ENCODE measurements at places on chromosomes 4 and X.

- DNase-seq, result no peak
Measured at GRCh38 chr4:41325901-41326300, 69.2 kb downstream of the UCHL1 start.

GRCh38 chrX:129939986-129940385 lies 34.0 kb downstream of the UTP14A start:
- no peak for DNase-seq

- DNase-seq, result no peak
Measured at GRCh38 chrX:17025621-17026302, 79.3 kb downstream of the REPS2 start.

- no peak for DNase-seq
Measured at GRCh38 chr4:32858971-32859370, 2138.8 kb downstream of the PCDH7 start.

DNA sequence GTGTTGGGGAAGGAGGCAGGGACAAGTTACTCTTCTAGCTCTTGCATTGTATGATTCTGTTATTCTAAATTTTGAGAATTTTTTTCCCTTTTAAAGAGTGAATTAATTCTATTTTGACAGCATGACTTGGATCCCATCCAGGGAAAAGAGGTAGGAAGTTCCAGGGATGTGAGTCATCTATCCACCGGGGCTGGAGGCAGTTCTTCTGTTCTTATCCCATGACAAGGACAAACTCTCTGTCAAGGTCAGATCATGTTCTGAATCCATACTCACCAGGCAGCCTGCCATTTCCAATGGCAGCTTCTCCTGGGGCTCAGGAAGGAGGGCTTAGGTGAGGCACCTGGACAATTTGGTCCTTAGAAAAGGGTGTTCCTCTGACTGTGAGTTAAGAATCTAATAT lies 132.0 kb upstream of the MED14 start:
- no peak for DNase-seq

DNA sequence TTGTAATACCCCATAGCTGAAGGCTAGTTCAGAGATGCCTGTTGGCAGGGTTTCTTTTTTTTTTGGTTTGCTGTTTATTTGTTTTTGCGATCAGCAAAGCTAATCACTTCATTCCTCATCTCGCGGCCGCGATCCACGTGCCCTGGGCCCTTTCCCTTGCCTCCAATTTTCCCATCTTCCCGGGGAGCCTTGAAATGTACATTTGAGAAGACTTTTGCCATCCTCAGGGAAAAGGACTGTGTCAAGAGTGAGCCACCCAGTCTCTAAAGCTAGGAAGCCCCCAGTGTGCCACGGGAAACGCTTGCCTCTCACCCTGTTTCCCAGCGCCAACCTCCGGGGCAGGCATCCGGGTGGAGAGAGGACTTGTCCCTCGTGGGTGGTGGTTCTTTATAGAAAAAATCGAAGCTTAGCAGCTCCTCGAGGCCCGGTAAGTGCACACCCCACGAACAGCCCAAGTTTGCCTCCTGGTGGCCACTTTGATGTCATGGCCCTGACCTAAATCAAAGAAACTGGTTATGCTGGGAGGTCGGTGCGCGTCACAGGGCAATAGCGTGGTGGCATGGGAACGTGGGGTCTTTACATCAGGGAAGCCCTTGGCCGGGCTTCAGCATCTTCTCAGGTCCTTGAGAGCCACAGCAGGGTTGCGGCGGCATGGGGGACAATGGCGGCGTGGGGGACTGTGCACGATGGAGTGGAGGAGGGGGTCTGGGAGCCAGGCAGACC lies 42.0 kb downstream of the MAP7D3 start:
- peak; percentile 7 for DNase-seq

GRCh38 chr4:95142932-95143331 lies 385.2 kb downstream of the BMPR1B start:
- DNase-seq, result no peak

DNA sequence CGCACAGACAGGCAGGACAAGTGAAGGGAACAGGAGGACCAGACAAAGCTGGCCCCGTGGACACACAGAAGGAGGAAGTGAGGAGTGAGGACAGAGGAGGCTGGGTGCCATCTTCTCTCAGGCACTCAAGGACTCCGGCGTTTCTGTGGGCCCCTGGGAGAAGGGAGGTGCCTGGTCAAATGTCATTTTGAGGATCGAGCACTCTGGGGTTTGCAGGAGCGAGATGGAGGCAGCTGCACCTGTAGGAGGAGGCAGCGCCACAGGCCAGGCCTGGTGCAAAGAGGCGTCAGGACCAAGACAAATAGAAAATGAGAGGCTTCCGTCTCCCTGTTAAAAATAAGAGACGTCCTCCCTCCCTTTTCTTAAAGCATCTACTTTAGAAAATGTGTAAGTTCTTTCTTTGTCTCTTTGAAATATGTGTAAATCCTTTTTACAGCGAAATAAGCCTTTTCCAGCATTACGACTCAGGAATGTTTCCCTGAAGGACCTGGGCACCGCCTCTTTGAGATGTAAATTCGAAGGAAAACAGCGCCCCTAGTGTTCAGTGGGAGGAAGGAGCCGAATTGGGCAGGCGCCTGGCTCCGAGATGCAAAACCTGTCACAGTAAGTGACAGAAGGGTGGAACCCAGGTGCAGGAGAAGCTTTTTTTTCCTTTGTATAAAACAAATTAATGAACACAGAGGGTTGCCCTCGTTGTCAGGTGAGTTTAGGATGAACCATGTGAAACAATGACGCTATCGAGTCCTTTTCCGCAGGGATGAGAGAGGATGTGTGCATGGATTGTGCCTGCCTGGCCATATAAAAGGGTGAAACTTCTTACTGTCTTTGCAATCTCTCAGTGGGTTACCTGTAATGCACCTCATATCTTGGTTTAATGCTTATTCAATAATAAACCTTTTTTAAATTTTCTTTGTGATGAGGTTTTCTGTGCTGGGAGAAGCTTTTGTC lies 1.4 kb upstream of the C4orf50 start:
- DNase-seq, result no peak

DNA sequence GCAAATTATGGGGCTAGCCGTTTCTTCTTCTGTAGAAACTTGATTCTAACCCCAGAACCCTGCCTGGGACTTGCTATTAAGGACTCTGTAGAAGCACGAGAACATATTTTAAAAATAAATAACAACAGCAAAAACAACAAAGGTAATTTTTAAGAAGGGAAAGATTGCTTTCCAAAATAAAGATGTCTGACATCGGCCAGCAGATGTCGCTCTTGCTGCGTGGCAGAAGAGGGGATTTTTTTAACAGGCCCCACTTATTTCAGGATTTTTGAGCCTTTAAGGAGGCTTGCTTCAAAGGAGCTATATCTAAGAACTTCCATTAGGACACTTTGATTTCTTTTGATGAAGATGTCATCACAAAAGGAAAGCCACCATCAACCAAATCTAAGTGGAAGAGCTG lies 62.8 kb upstream of the EGFL6 start:
- peak; percentile 19 for DNase-seq

- no peak for DNase-seq
Measured at GRCh38 chr4:168736860-168737805, 240.3 kb downstream of the PALLD start.

DNA sequence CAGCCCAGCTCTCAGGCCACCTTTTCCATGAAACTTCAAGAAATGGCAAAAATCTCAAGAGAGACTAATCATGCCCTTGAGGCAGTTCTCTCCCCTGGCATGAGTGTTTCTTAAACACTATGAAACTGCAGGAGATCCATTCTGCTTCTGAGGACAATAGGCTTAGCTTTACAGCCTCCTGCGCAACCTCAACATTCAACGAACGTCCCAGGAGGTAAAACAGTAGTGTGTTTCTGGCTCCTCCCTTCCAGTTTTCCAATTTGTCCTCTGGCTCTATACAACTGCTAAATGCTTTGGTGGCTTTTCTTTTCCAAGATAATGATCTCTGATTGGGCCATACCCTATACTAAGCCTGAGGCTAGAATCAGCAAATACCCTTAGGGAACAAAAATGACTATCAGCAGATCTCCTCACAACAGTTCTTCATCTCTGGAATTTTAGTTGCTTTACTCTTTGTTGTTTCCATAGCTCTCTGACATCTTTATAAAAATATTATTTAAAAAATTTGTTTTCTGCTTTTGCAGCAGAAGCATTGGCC lies 87.0 kb upstream of the FAT1 start:
- no peak for DNase-seq

- DNase-seq, result no peak
Measured at GRCh38 chrX:37943554-37944344, 62.6 kb upstream of the SYTL5 start.

- DNase-seq, result no peak
Measured at GRCh38 chr4:14925471-14925870, 76.8 kb upstream of the CPEB2 start.

DNA sequence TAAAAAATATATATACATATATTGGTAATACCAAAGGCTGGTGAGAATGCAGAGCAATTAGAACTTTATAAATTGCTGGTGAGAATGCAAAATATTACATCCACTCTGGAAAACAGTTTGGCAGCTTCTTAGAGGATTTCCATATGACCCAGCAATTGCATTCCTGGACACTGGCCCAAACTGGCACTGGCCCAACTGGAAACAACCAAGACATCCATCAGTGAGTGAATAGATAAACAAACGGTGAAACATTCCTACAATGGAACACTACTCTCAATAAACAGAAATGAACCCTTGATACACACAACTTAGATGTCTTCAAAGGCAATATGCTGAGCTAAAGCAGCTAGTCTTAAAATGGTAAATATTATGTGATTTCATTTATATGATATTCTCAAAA lies 524.2 kb downstream of the IQCM start:
- no peak for DNase-seq

DNA sequence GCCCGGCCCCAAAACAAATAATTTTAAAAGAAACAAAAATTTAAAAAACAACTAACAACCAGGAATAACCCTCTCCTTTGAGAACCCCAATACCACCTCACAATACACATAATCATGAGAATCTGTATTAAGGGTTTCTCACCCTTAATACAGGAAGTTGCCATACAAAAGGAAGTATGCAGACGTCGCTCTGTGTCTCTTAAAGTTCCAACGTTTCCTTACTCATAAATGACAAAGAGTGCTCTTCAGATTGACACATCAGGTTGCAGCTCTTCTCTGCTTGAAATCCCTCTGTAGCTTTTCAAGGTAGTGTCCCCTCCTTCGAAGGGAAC lies 73.9 kb upstream of the IRF2 start:
- DNase-seq, result no peak

GRCh38 chr4:2810388-2810787 lies 17.5 kb downstream of the SH3BP2 start:
- no peak for DNase-seq

DNA sequence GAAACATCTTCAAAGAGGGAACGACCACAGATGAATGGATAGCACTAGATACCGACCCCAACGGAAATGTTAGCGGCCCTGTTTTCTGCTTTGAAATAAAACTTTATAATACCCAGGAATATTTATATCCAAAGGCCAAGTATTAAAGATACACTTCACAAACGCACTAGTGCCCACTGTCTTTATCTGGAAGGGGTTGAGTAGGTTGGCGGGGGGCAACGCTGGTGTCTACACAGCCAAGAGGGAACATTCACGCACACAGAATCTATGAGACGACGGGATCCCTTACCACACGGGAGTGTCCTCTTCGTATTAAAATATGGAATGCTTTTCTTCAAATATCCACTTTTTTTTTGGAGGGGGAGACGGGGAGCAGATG lies 3.3 kb downstream of the HAND2 start:
- no peak for DNase-seq
